ENCODE measurements at places on chromosomes 6 and 20.

DNA sequence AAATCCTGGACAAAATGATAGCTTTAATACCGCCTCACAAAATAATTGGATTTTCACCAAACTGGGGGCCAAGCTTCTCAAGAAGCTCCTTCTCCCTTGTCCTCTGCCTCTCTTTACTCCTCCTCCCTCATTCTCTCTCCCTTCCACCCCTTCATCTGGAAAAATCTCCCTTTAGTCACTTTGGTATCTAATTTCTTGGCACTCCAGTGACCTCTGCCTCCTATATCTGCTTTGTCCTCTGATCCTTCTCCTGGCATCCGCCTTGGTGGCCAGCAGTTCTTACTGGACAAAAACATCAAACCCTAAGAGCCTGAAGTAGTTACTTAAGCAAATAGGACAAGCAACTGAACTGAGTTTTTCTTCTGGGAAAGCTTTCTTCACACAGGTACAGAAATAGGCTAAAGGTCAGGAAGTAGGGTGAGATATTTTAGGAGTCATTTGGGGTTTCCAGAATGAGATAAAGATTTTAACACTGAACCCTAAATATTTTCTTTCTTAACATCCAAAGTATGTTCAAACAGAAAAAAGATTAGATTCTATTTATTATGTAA is 220.7 kb downstream of the ARHGAP18 start:
- DNase-seq = no peak

DNA sequence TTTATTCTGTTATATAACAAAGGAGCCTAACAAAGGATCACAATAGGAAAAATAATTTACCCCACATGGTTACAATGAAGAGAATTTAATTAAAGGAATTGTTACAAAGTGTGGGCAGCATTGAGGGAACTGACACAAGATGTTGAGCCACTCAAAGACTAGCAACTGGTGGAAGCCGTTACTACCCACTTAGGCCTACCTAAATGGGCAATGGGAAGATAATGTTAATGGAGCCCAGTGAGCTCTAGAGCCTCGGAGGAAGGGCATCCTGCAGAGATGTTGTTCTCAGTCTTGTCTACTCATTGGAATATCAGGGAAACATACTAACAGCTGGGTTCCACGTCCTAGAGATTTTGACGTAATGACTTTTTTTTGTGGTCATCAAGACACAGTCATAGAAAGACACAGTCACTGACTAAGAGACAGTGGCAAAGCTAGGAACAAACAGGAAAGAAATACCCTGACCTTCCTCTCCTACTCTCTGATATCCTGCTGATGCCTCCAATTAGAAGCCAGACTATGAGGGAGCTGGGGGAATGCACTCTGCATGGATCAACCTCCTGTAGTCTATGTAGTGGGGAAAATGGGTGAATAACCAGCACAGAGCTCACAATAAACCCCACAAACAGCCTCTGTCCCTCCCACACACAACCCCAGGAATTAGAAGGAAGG is 523.8 kb upstream of the FLRT3 start:
- no peak for DNase-seq

DNA sequence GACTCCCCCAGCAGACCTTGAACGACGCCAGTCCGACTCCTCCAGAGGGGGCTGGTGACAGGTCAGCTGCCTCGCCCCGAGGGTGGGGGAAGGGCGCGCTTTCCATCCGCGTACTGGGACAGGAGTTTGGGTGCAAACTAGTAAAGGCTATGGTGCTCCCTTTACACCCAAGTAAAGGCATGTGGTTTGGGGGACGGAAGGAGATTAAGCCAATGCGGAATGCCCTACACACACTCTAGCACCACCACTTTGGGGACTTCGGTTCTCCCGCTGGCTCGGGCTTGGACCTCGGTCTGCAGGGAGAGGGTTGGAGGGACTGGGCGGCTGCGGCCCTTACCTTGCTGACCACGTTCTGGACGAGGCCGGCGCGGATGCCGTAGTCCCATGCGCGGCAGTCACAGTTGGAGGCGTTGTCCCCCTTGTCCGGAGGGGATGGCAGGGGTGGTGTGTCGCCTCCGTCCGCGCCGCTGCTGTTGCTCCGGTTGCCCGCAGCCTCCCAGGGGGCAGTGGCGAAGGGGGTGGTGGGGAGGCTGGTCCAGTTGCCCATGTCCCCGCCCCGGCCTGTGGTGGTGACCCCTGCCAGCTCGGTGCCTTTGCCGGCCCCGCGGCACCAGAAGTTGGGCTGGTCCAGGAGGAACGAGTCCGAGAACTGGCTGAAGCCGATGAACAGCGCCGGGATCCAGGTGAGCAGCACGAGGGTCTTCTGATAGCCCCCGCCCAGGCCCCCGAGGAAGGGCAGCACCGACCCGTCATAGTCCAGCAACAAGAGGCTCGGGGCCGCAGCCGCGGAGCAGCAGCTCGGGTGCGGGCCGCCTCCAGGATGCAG is 1.1 kb downstream of the SLC22A23 start:
- DNase-seq = no peak

GRCh38 chr6:117906958-117907600 is at the start of gene SLC35F1:
SLC35F1 (plus strand) TSS chr6:117907264.
- no peak for DNase-seq

DNA sequence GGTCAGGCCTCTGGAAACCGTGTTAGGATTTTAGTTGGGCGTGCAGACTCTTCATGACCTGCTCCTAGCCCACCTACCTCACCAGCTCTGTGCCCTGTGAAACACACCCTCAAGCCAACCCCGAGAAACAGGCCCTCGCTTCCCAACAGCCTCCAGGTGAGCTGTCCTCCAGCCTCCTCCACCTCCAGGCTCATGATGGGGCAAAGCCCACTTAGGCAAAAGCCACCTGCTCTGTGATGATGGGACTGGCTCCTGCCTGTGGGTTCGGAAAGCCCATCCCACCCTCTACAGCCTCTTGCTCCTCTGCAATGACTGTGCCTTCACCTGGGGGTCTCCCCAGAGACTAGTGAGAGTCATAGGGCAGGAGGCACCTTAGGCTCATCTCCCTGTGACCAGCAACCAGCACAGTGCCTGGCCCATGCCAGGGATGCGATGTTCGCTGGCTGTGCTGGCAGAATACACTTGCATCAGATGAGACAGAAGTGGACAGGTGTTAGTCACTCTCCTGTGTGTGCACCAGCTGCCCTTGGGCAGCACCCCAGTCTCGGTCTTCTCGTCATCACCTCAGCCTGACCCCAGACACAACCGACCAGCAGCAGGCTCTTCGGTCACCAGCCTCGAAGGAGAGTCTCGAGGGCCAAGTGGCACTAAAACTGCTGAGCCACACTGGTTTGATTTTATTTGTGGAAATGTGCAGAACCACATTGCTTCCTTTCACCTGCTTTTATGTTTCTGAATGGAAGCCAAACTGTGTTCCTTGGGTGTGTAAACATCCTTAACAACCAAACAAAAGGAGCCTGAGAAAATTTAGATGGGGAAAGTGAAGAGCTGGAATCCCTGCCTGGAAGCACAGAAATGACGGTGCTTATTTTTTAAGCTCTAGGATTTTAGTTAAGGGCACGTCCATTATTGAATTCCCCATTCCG is 10.7 kb downstream of the PXDC1 start:
- DNase-seq = no peak

DNA sequence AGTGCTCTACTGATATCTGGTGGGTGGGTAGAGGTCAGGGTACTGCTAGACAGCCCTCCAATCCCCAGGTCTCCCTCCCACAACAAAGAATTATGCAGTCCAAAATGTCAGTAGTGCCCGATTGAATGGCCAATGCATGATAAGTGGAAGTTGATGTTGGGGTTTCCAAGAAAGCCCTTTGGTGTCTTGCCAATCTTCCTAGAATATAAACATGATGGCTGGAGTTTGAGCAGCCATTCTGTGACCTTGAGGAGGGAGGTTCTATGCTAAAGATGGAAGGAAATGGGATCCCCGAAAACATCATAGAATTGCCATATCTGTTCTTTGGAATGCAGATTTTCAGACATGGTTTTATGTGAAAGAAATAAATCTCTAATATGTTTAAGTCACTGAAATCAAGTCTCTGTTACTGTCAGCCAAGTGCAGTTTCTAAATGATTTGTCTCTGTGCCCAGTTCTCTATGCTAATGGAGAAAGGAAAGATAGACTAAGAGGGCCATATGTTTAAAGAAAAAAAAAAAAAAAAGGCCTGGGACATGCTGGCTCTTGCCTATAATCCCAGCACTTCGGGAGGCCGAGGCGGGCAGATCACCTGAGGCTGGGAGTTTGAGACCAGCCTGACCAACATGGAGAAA is 32.8 kb upstream of the PTPN1 start:
- DNase-seq = no peak

DNA sequence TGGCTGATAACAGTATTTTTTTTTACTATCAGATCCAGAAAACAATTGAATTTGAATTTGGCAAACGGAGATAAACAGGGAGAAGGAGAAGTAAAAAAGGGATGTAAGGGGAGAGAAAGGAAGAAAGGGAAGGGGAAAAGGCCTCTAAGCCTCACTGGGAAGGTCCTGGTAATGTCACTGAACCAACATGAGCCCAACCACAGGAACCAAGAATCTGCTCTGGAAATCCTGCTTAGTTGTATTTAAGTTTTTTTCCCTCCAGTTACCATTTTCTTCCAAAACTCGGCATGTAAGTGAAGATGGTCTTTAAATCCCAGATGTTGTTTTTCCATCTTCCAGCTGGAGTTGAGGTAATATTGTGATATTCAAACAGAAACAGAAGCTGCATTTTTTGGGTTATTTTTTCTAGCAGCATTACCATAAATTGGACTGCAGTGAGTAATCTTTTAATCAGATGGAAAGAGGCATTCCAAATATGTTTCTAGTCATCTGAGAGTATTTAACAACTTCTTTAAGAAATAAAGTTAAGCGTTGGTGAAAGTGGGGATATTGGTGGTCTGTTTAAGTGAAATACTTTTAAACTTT is 91.1 kb downstream of the TXNDC5 start:
- DNase-seq = no peak

GRCh38 chr6:42175860-42176259 is 2.7 kb downstream of the GUCA1A start:
- DNase-seq = no peak

- no peak for DNase-seq
Observed at GRCh38 chr20:3115190-3116107, 30.9 kb upstream of the AVP start.

DNA sequence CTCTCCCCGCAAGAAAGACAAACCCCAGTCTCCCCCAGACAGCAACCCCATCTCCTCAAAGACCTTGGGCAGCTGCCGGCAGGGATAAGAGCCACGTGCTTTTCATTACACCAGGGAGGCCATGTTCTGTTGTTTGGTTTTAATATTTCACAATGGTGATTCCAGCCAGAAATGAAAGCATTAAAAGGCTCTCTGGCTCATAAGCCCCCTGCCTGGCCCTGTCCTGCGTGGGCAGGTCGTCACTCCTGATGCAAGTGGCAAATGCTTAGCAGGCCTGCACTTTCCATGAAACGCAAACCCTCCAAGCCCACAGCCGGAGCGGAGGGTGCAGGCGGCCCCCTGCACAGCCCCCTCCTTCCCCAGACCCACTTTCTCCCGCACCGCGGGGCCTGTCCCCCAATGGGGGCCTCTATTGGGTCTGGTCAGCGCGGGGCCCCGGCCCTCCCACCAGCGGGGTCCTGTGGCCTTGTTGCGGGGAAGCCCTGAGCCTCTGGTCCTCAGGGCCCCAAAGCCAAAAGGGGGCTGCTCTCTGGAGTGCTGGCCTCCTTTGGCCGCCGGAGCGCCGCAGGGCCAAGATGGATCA is 77.2 kb downstream of the TMEM242 start:
- no peak for DNase-seq

GRCh38 chr20:50353289-50353961 is 156.8 kb upstream of the PTPN1 start:
- DNase-seq = no peak
